ENCODE measurements at places on chromosomes 4 and X.

- no peak for DNase-seq
These were observed 7.3 kb downstream of the AIFM1 start for GRCh38 chrX:130158311-130158710.

- DNase-seq, result no peak
These were observed 80.7 kb upstream of the SCML1 start for GRCh38 chrX:17656556-17656955.

DNA sequence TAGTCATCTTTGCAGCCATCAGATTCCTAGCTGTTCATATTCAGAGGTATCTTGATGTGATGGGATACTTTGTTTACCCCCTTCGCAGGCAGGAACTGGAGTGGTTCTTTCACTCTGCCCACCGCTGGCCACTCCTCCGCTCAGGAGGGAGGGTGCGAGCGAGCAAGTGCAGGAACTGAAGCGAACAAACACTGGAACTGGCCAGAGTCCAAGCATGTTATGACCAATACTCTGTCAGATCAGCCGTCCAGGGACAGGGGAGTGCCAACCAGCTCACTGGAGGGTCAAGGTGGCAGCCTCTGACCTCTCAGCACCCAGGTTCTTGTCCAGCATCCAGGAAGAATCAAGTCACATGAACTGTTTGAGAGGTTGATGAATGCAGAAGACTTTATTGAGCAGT lies 18.0 kb upstream of the MANBA start:
- DNase-seq, result no peak

GRCh38 chrX:75968293-75968692 lies 183.2 kb upstream of the MAGEE2 start:
- no peak for DNase-seq

- DNase-seq, result no peak
These were observed 758 bp downstream of the SDAD1 start for GRCh38 chr4:75989846-75990528.

- no peak for DNase-seq
These were observed 75.2 kb downstream of the LUZP4 start for GRCh38 chrX:115364670-115365069.

GRCh38 chr4:24927049-24927448 lies 14.2 kb upstream of the CCDC149 start:
- DNase-seq, result no peak

DNA sequence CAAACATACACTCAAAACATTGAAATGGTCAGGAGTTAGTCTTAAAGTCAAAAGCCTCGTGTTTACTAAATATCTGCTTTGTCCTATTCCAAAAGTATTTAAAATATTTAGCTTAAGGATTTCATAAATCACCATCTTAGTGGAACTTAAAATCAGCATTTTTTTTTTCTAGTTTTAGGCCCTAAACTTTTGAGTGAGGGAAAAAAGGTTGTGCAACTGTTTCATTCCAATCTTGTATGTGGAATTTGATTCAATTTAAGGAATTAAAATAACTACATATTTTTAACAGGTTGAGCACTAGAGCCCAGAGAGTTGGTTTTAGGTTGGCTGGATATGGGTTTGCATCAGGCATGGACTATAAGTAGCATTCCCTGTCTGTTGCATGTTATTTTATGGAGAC lies 35.7 kb upstream of the ANK2 start:
- DNase-seq, result no peak
